Glomerular endothelial cell (primary cell): ENCODE measurements at places on chromosomes 3 and 15. TPM values are rescaled to one million over a fixed set of nuclear protein-coding genes. Genes with fewer than 3 reads are reported as not detected.

MESP2 gene
- total RNA-seq: 0.15 TPM in 1 of 2 replicates, not detected in the other

CILP gene
- 0.12 TPM in 1 of 2 replicates, not detected in the other for total RNA-seq

PROS1 gene
- total RNA-seq: 25.4 and 26.1 TPM in 2 replicates

GRCh38 chr3:196440696-196441095 is 8.5 kb upstream of the UBXN7 start:
- DNase-seq: no peak

DNA sequence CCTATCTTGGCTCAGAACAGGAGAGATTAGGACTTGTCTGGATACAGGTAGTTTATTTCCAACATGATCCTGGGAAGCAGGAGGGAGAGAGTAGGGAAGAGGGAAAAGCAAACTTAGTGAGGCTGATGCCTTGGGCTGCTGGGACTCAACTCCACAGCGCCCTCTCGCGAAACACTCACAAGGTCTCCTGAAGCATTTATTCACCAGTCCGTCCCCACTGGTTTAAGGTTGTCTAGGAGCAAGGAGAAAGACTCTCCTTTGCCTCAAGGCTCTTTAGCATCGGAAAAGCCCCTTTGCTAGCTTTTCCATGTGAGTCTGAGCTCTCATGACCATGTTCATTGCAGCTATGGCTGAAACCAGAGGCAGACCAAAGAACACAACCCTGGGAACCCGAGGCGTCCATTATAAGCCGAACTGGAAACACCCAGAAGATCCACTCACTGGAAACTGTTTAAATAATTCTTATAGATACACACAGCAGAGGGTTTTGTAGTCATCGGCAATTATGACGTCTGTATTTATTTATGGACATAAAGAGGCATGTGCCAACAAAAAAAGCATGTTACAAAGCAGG is 244.5 kb downstream of the CD47 start:
- DNase-seq: peak; percentile 25
